Activated T-cell treated with anti-CD3 and anti-CD28 coated beads, Interleukin-2, amount 50 U/mL, for 1 hour (primary cell): ENCODE measurements at places on chromosomes 3 and 15.
A peak's percentile ranks its signal among the peaks of the same experiment; 100 is the strongest.

DNA sequence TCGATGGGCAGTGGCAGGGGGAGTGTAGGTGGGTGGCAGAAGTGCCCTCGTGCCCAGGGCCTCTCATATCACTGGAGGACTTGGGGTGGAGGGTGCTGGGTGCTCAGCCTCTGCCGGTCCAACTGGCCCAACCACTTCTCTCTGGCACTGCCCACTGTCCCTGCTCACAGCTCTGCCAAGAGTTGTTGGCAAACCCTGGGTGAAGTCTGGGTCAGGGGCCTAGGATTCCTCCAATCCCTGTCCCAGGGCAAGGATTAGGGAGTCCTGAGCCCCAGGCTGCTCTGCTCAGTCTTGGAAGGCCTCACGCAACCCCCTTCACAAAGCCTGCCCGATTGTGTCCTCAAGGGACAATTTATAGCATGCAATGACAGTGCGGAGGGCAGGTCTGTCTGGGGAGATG lies 5.2 kb upstream of the PRKCD start:
- DNase-seq, result no peak

- no peak for DNase-seq
Measured at GRCh38 chr3:114460459-114460858, 166.6 kb downstream of the TIGIT start.

GRCh38 chr3:48301800-48302166 lies 31.7 kb downstream of the SPINK8 start:
- DNase-seq, result no peak

DNA sequence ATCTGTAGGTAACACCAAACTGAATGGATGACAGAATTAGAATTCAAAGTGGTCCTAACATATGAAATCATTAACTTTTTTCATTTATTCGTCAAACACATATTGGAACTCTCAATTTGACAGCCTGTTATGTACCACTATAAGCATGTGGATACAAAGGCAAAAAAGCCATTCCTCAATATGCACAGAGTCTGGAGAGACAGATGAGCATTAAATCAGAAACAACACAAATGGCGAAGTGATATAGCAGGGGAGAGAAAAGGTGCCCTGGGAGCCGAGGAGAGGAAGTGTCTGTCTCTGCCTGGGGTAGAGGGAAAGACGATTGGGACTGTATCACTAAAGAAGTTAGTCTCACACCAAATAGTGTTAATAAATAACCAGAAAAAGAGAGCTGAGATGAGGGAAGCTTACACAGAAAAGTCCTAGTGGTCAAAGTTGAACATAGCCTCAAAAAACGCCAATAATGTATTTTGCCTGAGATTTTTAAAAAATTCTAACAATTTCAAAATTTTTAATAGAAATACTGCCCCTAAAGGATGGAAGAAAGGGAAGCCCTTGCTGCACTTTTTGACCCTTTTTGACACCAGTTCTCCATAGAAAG lies 417.5 kb downstream of the TUSC7 start:
- DNase-seq, result no peak

GRCh38 chr3:86869566-86869965 lies 121.4 kb downstream of the VGLL3 start:
- DNase-seq, result no peak

GRCh38 chr3:51941798-51942602 lies at the start of the genes PARP3 and RRP9:
PARP3 (plus strand) TSS chr3:51942363; CDS start chr3:51943356, 993 bp downstream.
RRP9 (minus strand) TSS chr3:51941904; CDS start chr3:51941867, 37 bp downstream.
- peak; percentile 98 for DNase-seq

DNA sequence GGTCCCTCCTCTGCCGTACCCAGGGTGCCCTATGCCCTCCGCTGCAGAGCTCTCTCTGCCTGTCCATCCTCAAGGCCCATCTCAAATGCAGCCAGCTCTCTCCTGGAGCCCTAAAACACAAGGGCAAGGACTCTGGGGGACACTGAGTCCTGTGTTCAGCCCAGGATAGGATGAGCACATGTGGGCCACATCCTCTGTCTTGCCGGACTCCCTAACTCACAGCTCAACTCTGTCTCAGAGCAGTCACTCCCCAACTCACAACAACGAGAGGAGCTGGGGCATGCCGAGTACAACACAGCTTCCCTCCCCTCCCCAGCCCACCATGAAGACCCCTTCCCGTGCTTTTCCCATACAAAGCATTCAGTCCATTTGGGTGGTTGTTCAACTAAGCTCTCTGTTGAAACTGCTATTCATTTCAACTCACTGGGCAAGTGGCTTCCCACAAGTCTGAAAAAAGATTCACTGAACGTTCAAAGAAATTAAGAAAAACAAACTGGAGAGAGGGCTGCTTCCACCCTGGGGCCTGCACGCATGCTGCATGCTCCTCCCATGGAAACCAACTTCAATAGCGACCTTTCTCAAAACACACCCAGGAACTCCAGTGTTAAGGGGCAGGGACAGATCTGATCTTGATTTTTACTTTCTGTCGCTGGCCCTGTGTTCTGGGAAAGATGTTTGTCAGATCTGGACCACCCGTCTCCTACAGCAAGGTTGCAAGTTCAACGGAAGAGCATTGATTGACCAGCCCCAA lies 124.3 kb upstream of the IGF1R start:
- DNase-seq, result no peak

DNA sequence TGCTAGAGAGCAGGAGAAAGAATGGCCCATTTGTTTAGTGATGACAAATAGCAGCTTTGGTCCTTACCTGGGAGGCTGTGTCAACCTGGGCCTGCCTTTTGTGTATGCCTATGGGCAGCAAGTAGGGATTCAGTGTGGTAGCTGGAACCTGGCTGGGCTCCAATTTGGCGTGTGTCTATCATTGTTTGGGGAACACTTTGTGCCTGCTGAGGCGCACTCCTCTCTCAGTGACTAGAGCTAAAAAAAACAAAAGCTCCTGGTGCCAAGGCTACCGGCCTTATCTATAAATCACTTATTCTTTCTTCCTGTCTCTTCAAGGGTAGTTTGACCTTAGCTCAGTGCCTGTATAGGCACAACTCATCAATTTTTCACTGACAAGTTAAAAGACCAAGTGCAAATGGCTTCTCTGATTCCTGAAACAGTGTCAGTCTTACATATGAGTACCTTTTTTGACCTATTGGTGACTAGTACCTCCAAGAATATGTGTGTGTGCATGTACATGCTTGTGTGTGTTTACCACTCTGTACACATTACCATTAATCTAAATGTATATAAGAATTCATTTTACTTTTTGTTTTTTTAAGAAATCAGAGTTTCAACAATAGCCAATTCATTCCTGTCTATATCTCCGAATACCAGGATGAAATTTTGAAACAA lies 54.6 kb downstream of the GMNC start:
- DNase-seq, result no peak

DNA sequence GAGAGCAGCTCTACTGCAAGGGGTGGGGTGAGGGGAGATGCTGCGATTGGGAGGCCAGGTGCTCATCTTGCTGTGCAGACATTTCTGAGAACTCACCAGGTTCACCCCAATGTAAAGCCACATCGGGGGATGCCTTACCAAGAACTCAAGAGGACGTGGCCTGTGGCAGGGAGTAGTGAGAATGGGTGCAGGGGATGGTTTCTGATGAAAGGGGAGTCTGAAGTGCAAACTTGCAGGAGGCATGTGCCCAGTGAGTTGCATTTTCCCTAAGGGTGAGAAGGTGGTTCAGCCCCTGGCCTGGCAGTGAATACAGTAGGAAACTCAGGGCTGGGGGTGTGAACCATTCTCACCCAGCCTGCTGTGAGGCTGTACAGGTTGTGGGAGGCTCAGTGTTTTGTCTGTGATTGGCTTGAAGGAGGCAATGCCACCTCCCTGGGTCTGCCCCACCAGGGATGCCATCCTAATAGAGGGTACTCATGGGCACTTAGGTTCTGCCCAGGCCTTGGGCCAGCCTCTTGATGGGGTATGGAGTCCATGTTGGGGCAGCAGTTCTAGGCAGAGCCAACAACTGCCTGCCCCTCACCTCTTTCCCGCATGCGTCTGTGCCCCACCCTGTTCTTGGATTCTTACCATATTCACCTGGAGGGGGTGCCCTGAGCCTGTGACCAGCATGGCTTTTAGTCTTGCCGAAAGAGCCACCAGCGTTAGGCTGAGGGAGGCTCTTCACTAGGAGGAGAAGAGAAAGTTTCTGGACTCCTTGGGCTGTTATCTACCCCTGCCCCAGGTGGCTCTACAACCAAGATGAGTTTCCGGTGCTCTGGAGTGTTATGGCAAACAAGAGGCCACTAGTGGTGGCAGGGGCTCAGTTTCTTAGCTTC lies 4.5 kb downstream of the HEMK1 start:
- DNase-seq, result peak; percentile 62

GRCh38 chr3:31288641-31289100 lies 244.1 kb upstream of the STT3B start:
- peak; percentile 22 for DNase-seq

DNA sequence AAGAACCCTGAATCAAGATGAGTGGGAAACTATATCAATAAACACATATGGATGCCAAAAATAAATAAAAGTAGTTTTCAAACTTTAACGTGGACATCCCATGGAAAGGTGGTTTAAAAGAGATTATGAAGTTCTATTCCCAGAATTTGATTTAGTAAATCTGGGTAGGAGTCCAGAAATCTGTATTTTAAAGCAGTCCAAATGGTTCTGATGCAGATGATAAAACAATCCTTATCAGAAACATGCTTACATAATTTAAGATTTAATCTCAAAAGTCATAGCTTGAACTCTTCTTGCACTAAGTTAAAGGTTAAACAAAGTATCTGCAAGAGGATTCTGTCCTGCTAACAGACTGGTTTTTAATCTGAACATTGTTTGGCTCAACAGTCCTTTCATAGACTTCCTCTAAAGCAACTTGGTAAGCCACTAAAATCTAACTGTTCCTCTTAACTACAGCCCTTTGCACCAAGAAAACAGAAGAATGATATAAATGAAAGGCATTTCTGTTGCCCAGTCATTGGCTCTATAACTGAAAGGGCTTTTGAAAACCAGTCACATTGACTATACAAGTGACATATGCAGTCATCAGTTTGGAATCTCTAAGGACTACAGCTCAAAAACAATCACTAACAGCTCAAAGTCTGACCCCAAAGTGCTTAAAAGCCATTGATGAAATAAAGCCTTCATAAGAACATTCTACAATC lies 23.4 kb upstream of the MAP4 start:
- no peak for DNase-seq

DNA sequence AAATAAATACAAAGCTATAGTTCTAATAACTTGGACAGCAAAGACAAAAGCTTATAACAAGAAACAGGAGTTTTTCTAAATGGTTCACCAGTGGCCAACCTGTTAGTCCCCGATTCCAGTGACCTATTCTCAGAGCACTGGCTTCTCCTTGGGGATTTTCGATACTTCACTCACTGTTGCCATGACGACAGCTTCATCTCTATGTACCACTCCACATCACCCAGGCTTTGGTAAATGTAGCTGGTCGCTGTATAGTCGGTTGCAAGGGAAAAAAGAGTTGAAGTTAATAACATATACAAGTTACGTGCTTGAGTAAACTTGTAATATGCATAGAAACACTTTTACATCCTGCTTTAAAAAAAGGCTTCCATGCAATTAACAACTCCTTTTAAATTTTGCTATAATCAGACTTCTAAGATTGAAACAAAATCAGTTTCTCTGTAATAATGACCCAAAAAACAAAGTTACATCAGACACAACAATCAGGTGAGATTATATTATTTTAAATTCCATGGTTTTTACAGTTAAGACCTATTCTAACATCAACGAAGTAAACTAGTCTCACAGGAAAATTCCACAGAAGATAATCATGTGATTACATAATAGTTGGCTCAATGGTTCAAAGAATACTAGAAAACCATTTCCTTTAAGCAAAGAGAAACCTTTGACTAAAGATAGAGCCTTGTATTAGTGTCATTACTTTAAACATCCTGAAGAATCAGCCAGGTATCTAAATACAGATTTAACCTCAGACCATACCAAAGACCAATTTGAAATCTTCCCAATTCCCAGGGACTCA lies 2.9 kb downstream of the CCNL1 start:
- no peak for DNase-seq

DNA sequence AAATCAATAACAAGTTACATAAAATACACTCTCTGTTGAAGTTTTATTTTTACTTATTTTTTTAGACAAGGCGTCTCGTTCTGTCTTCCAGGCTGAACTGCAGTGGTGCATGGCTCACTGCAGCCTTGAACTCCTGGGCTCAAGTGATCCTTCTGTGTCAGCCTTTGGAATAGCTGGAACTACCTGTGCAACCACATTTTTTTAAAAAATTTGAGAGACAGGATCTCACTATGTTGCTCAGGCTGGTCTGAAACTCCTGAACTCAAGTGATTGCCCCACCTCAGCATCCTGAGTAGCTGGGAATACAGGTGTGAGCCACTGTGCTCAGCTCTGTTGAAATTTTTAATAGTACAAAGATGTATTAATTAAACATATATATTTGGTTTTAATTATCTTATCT lies 614.3 kb upstream of the ARRDC4 start:
- no peak for DNase-seq

- no peak for DNase-seq
Measured at GRCh38 chr3:102074946-102075345, 225.6 kb downstream of the NFKBIZ start.

DNA sequence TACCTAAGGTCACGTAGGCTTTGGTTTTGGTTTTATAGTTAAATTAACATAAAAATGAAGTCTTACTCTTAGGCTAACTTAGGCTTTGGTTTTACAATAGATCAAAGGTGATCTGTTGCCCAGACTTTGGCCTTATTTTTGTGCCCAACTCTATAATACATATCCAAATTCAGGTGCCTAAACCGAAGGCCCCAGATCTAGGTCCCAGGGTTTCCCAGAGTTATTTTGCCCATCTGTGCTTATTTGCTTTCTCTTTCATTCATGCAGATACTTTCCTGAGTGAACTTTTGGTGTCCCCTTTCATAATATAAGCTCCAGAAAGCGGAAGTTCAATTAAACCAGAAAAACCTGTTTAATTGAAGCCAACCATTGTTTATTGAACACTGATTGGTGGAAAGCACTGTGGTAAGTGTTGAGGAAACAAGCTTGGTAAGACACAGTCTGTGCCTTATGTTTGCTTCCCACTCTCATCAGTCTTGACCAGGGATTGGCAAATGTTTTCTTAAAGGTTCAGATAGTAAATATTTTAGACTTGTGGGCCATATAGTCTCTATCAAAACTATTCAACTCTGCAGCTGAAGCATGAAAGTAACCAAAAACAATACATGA lies 209.7 kb downstream of the WDR72 start:
- DNase-seq, result no peak

DNA sequence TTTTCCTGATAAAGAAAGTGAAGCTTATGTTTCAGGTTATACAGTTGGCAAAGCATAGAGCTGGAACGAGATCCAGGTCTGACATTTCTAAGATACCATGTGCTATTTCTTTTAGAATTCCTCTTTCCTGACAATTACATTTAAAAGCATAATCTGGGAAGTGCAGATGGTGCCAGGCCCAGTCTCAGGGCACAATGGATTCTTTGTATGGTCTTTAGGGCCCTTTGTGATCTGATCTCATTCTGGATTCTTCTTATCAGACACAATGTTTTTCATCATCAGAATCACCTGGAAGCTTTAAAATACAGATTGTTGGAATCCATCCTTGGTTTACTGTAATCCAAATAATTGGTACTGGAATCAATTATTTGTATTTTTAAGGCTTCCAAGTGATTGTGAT lies 18.6 kb upstream of the GLCE start:
- no peak for DNase-seq

DNA sequence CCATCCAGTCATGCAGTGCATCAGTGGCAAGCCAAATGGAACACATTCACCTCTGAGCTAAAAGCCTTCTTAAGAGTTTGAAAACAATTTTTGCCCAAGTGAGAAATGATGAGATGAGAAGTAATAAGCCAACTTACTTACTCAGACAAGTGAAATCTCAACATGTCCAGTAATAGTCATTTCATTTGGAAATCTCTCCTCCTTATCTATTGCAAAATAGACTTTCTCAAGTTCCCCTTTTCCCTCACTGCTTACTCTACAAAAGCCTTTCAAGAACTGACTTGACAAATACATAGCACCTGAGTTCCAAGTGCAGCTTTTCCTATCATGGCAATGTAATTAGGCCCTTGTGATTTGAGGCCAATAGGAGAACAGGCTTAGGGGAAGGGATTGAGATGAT lies 282.3 kb downstream of the SLC9A9 start:
- DNase-seq, result no peak
